ENCODE measurements at places on chromosomes 13 and 19. TPM values are rescaled to one million over a fixed set of nuclear protein-coding genes. Genes with fewer than 3 reads are reported as not detected.

Gene KIR2DL1
- polyA plus RNA-seq, result 0.06 TPM

Gene SLAIN1
- polyA plus RNA-seq, result 18.7 TPM

Gene ZBTB45
- 11.0 TPM for polyA plus RNA-seq

Gene ERICH6B
- 1.1 TPM for polyA plus RNA-seq

Gene KLF1
- polyA plus RNA-seq, result 0.44 TPM

Gene PABPC3
- polyA plus RNA-seq, result 0.90 TPM

Gene CDC42EP5
- polyA plus RNA-seq, result 33.0 TPM

Gene CEACAM3
- 0.06 TPM for polyA plus RNA-seq

Gene FXYD7
- 0.61 TPM for polyA plus RNA-seq

- DNase-seq, result no peak
These were observed 230.8 kb downstream of the DLEU7 start for GRCh38 chr13:50612717-50613116.

- DNase-seq, result no peak
These were observed 1620.6 kb upstream of the MIR17HG start for GRCh38 chr13:89726690-89727435.

GRCh38 chr13:20465218-20465879 lies 60.3 kb downstream of the CRYL1 start:
- DNase-seq, result no peak

- no peak for DNase-seq
These were observed 564 bp downstream of the NLRP12 start for GRCh38 chr19:53823380-53824120.

DNA sequence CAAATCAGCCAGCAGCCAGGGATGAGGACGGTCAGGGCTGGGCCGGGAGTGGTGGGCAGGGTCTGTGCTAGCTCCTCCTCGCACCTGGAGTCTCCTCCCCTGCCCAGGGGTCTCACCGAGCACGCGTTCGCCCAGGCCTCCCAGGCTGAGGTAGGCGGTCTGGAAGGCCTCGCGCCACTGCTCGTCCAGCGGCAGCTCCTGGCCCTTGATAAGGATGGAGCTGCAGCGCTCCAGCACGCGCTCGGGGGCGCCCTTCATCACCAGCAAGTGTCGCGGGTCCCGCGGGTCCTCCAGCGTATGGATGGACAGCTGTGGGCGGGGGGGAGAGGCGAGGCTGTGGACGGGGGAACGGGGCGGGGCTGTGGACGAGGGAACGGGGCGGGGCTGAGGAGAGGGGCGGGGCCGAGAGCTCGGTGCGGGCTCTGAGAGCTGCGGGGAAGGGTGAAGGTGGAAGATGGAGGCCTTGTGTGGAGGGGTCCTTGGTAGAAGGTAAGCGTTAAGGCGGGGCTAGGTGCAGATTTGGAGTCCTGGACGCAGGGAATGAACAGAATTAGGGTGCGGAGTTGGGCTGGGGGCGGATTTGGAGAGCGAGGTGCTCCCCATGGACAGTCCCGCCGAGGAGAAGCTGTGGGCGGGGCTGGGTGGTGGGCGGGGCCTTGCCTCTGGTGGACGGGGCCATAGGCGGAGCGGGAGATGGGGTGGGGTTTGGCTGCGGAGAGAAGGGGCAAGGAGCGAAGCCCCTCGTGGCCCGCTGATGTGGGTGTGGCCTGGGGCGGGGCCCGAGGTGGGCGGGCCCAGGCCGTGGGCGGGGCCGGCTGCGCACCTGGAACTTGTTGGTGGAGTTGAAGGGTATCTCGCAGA lies 5.7 kb downstream of the ATP4A start:
- no peak for DNase-seq

- no peak for DNase-seq
These were observed 6.0 kb upstream of the TMPRSS9 start for GRCh38 chr19:2353887-2354592.

DNA sequence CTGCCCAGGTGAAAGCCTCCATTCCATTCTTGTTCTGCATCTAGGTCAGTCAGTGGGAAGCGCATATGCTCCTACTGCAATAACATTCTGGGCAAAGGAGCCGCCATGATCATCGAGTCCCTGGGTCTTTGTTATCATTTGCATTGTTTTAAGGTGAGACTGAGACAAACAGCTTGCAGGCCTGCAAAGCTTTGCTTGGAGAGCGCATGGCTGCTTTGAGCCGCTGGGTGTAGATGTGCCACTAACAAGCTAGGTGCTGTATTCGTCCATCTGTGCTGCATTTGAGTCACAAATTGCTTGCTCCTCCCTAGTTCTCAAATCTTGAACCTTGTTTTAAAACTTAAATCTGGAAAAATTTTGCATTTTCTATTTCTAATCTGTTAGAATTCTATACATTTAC lies 219.1 kb downstream of the LMO7 start:
- no peak for DNase-seq

DNA sequence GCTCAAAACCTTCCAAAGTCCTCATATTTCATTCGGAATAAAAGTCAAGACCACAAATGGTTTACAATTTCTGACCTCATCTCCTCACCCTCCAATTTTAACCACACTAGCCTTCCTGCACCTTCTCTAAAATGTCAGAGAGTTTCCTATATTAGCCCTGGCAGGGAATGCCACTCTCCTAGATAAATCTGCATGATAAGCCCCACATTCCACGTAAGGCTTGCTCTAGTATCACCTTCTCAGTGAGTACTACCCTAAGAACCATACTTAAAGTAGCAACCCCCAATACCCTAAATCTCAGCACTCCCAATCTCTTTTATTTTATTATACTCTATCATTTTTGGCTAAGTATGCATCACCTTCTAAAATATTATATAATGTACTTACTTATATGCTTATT lies 100.5 kb upstream of the SLITRK5 start:
- DNase-seq, result no peak

DNA sequence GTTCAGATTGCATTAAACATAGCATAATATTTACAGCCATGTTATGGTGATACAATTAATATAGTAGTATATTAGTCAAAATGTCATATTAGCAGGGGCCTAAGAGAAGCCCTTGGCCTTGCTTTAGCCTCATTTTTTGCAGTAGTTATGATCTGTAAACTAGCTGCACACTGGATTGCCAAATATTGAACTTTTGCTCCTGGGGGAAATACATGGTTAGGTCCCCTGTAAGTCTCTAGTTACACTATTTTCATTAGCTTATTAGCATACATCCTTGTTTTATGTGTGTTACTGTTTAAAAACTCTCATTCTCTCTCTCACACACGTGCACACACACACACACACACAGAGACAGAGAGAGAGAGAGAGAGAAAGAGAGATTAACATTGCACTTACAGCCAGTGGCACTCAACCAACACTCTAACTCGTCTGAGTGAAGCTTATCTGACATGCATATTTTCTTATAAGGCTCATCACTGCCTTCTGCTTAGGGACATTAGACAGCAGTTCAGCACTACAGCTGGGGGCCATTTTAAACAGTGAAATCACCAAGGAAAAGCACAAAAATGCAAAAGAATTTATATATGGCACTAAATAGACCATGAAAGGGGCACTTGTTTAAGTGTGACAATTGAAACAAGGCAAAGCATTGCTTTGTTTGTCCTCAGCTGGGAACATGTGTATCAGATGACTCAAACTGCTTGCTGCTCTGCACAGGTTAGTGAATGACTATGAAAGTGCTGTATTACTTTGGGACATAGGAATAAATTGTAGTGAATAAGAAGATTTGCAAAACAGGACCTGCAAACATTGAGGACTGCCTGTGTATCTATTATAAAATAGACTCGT lies 278.7 kb downstream of the GPC6 start:
- DNase-seq, result no peak

- DNase-seq, result no peak
These were observed 31.8 kb upstream of the ZNF675 start for GRCh38 chr19:23718802-23719201.

DNA sequence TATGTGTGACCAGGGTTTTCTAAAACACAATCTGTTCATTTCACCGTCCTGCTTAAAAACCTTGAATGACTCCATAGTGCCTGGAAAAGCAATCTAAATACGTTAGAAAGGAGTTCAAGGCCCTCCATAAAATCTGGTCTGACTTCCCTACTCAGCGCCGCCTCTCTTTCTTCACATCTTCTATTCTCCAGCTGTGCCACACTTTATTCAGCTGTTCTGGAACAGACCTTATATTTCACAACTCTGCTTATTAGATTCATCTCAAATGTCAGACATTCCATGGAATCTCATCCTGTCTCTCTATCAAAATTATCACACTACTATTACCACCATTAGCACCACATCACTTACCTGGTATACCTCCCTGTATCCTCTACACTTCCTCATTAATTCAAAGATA lies 19.8 kb upstream of the SPART start:
- no peak for DNase-seq

- no peak for DNase-seq
These were observed 1331.5 kb upstream of the PCDH20 start for GRCh38 chr13:62747152-62747551.

Data from right renal pelvis (tissue), 4 donors.